ENCODE measurements at places on chromosomes 16 and 17.

- DNase-seq: no peak
These were observed 513.6 kb upstream of the CDH8 start for GRCh38 chr16:62549875-62550274.

GRCh38 chr16:66851166-66851964 lies 7.2 kb downstream of the CA7 start:
- no peak for DNase-seq

GRCh38 chr17:7191571-7192270 lies 12.6 kb upstream of the ASGR1 start:
- no peak for DNase-seq

GRCh38 chr17:27635275-27635823 lies 4.4 kb downstream of the LGALS9 start:
- no peak for DNase-seq

DNA sequence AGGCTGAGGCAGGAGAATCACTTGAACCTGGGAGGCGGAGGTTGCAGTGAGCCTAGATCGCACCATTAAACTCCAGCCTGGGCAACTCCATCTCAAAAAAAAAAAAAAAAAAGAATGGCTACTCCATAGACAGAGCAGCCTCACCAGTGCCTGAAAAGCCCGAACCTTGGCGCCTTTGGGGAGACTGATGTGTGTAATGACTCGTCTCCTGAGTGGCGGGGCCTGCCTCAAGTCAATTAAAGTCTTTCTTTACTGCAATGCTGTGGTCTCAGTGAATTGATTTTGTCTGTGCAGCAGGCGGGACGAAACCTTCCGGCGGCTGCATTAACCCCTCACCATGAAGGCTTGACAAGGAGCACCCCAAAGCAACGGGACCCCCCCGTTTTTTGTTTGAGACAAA lies 3.5 kb upstream of the UQCC4 start:
- DNase-seq: no peak

DNA sequence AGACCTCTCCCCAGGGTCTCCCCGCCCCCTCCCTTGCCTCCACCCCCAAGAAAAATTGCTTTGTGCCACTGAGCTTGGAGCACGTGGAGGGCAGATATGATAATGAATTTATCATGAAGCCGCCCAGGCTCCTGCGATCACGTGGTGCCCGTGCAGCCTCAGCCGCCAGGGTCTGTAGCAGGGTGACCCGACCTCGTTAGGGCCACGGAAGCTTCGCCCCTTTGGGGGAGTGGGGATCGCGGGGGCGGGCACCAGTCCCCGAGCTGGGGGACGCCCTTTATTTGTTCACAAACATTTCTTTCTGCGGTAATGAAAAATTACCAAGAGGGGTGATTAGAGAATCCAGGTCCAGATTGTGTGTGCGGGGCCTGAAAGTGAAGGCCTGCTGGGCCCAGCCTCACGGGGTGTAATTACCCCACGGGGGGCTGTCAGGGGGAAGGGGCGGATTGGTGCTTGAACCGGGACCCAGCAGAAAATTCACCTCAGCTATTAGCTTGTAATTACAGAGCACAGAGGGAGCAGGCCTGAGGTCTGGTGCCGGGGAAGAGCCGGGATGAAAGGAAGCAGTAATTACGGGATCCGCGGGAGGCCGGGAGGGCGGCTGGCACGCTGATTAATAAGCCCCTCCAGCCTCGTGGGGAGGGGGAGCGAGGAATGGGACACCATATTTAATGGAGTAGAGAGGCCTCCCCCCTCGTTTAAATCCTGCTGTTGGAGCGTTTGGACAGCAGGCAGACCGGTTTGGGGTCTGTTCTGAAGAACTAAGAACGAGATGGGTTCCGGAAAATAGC lies 13.3 kb downstream of the GSE1 start:
- no peak for DNase-seq

DNA sequence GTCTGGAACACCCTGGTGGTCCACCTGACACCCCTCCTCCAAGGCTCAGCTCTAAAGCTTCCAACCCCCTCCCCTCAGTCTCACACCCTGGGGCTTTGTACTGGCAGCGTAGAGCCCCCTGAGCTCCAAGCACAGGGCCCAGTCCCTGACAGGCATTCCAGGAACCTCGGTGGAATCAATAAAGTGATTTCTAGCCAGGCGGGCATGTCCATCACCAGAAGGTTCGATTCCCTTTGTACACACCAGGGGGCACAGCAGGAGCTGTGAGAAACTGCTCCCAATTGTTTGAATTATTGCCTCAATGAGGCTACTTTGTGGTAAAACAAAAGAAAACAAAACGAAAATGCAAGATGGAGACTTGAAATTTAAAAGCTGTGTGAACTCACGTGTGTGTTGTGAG lies 51.8 kb downstream of the SMPD3 start:
- peak; percentile 77 for DNase-seq

DNA sequence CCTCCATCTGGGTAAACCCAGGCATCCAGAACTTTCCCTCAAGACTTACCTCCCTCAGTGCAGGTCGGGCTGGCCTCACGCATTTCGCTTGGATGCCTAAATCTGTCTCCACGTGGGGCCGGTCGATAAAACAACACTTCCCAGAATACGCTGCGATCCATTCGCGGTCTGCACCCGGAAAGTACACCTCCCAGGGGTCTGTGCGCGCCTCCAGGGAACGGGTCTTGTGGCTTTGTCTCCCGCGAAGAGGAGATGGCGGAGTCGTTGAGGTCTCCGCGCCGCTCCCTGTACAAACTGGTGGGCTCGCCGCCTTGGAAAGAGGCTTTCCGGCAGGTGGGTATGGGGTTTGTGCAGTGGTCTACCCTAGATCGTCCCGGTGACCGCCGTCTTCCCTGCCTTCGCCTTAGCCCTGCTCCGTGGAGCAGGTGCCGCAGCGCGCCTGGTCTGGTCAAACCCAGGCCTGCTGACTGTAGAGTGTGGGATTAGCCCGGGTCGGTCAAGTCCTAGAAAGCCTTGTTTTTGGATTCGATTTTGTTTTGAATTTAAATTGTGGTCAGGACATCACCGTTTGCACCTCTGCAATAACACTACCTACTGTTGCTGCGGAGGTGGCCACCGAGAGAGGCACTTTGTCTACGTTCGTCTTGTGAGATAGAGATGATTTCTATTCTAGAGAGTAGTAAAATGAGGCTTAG lies at the start of gene RPAIN:
Gene RPAIN (plus strand): TSS at position 224 of the 695 bp plus-strand sequence. CDS start 29 bp downstream, at position 253.
- DNase-seq: peak; percentile 92

GRCh38 chr16:27689711-27690110 lies 139.8 kb downstream of the KATNIP start:
- no peak for DNase-seq

DNA sequence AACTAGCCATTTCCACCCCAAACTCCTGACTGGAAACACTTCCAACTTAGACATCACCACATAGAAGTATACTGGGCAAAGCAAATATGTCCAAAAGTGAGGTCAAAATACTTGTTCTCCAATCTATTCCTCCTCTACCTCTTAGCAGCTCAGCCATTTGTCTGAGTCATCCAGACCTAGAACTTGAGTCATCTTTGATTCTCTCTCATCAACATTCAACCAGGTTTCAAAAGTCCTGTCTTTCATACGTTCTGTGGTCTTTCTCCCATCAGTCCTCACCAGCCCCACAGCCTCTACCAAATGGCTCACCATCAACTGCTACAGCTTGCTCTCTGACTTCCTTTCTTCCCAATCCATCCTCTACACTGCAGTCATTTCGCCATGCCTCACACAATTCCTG lies 6.8 kb downstream of the ANKFY1 start:
- no peak for DNase-seq

GRCh38 chr17:80424878-80425765 lies 10.2 kb downstream of the ENDOV start:
- peak; percentile 53 for DNase-seq

GRCh38 chr17:29557739-29558116 lies 9.1 kb downstream of the ABHD15 start:
- no peak for DNase-seq

DNA sequence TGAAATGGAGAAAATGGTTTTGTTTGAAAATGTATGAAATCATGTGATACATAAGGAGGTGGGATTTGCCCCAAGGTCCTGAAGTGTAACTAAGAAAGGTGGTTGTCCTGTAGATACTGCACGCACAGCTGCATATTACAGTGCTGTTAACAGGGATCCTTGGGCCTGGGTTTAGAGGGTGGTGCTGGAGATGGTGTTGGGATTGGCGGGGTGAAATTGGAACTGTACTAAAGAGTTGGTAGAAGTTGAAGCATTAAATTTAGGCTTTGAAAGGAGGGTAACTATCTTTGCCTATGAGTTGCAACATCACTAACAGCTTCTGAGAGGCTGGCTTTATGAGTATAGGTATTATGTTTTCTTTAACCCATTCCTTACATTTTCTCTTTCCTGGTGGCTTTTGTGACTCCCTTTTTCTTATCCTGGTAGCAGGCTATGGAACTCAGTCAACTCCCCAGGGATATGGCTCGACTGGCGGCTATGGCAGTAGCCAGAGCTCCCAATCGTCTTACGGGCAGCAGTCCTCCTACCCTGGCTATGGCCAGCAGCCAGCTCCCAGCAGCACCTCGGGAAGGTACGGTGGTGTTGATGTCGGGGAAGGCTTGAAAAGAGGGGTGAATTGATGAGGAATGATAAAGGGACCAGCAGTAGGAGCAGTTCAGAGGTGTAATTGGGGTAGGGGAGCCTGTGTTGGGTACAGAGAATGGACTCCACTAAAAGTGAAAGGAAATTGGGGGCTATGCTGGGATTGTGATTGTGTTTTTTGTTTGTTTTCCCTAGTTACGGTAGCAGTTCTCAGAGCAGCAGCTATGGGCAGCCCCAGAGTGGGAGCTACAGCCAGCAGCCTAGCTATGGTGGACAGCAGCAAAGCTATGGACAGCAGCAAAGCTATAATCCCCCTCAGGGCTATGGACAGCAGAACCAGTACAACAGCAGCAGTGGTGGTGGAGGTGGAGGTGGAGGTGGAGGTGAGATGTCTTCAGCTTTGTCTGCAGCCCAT lies 3.8 kb downstream of the FUS start:
- no peak for DNase-seq

GRCh38 chr16:3690980-3691720 lies 26.2 kb downstream of the TRAP1 start:
- DNase-seq: no peak

DNA sequence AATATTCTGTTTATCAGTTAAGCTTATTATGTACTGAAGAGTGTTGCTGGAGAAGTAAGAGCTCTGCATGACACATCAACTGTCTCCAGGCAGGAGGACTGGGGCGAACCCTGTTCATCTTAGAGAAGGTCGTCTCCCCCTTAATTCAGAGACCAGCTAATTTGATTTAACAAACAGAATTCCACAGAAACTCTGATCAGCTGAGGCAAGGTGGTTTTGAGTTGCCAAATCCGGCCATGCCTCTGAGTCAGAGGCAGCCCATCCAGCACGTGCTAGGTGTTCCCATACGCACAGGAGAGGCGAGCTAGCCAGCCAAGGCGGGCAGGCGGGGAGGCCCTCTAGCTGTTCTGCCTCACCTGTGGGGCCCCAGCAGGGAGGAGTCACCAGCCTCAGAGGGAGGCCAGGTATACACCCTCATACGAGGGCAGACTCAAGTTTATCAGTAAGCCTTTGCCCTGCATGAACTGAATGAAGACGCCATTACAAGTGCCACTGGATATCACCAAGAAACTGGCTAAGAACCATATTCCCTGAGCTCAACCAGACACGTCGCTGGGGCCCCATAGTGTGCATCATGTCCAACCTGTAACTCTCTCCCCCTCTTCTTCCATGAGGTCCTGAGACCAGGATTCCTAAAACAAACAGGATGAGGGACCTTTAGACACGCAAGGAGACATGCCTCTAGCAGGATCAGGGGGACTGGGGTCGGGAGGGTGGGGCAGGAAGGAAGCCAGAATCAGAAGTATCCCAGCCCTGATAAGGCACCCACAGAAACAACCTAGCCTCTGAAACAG lies 25.7 kb downstream of the STAT5A start:
- DNase-seq: no peak

GRCh38 chr17:2911035-2911754 lies 115.0 kb downstream of the RAP1GAP2 start:
- DNase-seq: no peak

DNA sequence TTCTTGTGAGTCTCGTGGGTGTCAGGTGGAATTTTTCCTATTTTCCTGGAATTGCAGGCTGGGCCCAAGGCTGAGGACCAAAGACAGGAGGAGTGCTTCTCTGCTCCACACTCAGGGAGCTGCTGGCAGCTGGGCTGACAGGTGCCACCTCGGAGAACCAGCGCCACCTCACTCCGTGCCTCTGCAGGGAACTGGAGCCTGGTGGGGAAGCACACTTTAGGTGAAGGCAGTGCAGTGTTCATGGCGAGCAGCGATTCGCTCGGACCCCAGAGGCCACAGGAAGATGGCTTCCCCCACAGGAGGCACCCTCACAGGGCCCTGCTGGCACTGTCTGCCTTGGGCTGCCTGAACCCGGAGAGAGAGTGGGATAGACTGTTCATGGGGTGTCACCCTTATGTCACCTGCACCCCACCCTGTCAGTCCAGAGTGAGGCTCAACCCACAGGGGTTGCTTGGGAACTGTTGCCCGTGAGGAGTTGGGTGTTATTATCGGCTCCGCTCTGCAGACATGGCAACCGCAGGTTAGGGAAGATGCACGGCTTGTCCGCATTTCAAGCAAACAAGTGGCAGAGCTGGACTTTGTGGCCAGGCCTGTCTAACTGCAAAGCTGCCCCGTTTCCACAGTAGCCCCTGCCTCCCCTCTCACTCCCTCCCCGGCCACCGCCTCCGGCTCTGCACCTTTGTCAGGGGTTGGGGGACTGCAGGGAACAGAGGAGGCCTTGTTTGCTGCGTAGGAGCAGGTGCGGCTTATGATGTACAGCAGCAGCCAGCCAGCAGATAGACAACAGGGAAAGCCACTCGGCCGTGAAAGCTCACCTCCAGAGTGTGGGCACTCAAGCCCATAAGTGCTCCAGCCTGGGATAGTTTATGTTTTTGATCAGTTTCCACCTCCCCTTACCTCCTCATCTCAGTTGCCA lies 15.5 kb downstream of the TBC1D24 start:
- DNase-seq: no peak

DNA sequence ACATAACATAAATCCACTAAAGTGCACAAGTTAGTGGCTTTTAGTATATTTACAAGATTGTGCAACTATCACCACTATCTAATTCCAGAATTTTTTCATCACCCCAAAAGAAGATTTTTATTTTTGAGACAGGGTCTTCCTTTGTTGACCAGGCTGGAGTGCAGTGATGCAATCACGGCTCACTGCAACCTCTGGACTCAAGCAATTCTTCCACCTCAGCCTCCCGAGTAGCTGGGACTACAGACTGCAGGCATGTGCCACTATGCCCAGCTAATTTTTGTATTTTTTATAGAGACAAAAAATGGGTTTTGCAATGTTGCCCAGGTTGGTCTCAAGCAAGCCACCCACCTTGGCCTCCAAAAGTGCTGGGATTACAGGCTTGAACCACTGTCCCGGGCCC lies 15.1 kb downstream of the DRC7 start:
- peak; percentile 9 for DNase-seq

- DNase-seq: no peak
These were observed 11.6 kb downstream of the KRT33A start for GRCh38 chr17:41338961-41339485.

- no peak for DNase-seq
These were observed 2.2 kb downstream of the AHSP start for GRCh38 chr16:31529937-31530312.

- no peak for DNase-seq
These were observed 144.0 kb upstream of the IRX6 start for GRCh38 chr16:55179852-55180585.

GRCh38 chr17:77741109-77741508 lies 217.4 kb upstream of the TNRC6C start:
- DNase-seq: no peak

GRCh38 chr17:29577385-29578211 lies 9.1 kb downstream of the TP53I13 start:
- peak; percentile 69 for DNase-seq

GRCh38 chr17:82985428-82985805 lies 94.0 kb upstream of the METRNL start:
- no peak for DNase-seq
